ENCODE measurements at places on chromosomes 7 and 10.

GRCh38 chr10:92164036-92164696 is 126.7 kb downstream of the CPEB3 start:
- no peak for DNase-seq

DNA sequence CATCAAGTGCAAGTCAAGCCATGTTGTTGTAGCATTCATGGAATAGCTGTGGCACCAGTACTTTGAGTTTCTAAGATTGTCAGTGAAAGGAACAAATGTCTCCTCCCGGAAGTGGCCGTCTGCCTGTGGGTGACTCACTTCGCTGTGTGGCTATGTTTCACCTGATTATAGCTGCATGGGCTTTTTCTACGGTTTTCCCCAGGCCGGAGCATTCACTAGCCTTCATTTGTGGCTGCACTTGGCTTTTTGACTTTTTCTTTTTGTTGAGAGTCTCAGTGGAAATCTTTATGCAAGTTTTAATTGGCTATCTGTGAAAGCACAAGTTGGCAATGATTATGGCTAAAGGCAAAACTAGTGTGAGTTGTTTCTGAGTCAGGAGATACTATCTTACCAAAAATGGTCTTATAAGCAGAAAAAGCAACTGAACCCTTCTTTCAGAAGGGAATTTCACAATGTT is 35.0 kb downstream of the SRI start:
- DNase-seq: peak; percentile 78

- DNase-seq: no peak
Measured at GRCh38 chr10:4125776-4126175, 340.8 kb upstream of the KLF6 start.

- no peak for DNase-seq
Measured at GRCh38 chr10:103784723-103785418, 70.5 kb downstream of the SH3PXD2A start.

DNA sequence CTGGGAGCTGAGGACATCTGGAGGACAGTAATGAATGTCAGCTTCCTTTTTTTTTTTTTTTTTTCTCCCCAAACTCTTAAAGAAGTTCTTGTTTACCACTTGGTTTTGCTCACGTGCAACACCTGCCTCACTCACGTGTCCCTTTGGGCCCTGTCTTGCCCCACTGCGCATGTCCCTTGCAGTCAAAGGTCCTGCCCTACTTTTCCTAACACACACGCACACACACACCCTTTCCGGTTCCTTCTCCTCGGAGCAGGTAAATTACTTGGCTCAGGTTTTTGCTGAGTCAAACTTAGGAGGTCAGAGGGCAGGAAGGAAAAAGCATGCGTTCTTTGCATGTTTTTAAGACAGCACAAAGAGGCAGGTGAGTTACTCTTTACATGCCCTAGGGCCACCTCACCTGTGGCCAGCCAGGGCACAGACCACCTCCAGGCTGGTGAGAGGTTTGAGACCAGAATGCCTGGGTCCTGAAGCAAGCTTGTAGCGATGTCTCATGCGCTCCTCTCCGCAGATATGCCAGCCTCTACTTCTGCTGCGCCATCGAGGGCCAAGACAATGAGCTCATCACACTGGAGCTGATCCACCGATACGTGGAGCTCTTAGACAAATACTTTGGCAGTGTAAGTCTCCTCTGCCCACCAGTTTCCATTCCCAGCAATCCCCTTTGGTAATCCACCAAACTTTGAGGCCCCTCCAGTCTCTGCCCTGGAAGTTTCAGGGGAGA is 2.8 kb downstream of the AP1S1 start:
- DNase-seq: no peak

GRCh38 chr7:39271402-39271801 is 293.7 kb downstream of the POU6F2 start:
- DNase-seq: peak; percentile 70

- DNase-seq: no peak
Measured at GRCh38 chr7:36021367-36021766, 131.7 kb upstream of the EEPD1 start.

- DNase-seq: no peak
Measured at GRCh38 chr7:106354822-106355221, 70.0 kb upstream of the NAMPT start.

DNA sequence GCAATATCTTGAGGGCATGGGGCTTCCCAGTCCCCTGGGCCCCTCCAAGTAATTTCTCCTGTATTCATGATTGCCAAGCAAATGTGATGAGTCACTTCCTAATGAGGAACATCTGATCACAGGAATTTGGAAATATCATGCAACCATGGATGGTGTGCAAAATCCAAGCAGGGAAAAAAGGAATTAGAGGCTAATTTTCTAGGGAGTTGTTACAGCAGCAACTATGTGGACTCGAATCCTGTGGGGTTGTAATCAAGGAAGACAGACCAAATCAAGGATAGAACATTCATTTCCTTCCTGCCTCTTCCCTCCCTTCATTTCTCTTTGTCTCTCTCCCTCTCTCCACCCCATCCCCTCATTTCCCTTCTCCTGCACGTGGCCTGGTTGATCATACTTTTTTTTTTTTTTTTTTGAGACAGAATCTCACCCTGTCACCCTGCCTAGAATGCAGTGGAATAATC is 23.9 kb upstream of the AGFG2 start:
- DNase-seq: peak; percentile 52

DNA sequence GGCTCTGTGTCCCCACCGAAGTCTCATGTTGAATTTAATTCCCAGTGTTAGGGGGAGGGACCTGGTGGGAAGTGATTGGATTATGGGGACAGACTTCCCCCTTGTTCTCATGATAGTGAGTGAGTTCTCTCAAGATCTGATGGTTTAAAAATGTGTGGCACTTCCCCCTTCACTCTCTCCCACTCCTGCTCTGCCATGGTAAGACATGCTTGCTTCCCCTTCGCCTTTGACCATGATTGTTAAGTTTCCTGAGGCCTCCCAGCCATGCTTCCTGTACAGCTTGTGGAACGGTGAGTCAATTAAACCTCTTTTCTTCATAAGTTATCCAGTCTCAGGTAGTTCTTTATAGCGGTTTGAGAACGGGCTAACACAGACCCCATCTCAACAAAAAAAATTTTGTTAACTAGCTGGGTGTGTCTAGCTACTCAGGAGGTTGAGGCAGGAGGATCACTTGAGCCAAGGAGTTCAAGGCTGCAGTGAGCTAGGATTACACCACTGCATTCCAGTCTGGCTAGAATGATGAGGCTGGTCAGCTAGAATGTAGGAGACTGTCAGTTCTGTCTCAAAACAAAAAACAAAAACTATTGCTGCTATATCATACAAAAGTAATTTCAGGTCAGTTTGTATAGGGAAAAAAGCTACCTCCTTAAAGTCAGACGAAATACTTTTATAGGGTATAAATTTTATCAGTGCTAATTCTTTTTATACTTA is 57.7 kb downstream of the ATAD1 start:
- DNase-seq: no peak

DNA sequence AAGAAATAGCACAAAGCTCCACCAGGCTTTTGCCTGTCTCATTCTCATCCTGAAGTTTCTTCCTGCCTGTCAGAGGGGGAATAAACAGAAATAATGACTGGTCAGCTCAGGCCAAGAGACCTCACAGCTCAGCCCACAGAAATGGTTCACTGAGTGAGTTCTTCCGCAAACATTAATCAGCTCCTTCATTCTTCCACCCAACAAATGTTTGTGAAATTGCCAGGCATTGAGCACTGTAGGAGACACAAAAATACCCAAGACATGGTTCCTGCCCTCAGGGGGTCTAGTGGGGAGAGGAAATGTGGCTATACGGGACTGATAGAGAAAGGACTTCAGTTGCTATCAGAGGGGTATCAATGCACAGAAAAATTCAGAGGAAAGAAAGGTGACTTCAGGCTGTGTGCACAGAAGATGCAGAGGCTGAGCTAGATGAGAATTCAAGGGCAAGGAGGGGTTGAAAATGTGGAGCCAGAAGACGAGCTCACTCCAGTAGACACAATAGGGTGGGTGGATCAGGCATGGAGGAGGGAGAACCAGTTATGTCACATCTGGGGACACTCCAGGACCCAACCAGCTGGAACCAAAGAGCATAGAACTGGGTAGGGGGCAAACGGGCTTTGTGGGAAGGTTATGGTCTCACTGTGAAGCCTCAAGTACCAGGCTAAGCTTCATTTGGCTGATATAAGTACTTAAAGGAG is 20.9 kb downstream of the MYOF start:
- DNase-seq: no peak

DNA sequence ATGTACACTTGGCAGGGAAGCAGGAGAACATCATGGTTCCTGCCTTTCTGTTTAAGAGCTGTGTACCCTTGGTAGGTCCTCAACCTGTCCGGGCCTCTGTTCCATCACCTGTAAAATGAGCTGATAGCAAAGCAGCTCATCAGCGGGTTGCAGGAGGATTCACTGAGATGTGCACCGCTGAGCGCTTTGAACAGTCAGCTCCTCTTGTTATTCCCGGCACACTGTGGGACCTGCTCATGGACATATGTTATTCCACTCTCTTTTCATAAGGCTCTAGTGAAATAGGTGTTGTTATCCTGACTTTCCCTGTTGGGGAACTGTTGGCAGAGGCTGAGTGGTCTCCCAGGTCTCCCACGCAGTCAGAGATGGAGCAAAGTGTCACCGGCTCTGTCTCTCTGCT is 497.5 kb upstream of the ZMIZ1 start:
- DNase-seq: no peak

GRCh38 chr10:15346440-15347141 is 24.5 kb downstream of the FAM171A1 start:
- DNase-seq: no peak

- no peak for DNase-seq
Measured at GRCh38 chr10:6114805-6115341, 26.0 kb downstream of the RBM17 start.

- DNase-seq: peak; percentile 70
Measured at GRCh38 chr10:29857843-29858701, 201.3 kb downstream of the JCAD start.

GRCh38 chr7:36155811-36156361 is 2.8 kb downstream of the EEPD1 start:
- DNase-seq: peak; percentile 41

DNA sequence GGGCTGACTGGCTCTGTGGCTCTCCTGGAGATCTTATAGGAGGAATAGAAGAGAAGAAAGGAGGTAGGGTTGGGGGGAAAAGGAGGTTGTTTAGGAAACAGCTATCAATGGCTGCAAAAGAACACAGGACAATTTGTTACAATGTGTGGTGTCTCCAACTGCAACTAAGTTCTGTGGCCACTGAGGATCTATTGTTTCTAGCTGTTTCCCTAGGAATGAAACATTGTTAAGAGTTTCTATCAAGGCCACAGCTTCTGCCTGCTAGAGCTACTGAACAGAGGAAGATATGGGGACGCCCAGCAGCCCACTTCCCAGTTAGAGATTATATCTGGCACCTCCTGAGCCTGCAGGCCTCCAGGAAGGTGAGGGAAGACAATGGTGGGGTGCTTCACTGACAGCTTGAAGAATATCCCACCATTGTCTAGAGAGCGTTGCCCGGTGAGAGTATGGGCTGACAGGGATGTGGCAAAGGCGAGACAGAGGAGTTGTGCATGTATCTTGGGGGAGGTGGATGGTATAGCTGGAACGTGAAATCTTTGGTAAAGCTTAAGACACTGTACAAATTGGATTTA is 4.0 kb downstream of the SCD start:
- no peak for DNase-seq

DNA sequence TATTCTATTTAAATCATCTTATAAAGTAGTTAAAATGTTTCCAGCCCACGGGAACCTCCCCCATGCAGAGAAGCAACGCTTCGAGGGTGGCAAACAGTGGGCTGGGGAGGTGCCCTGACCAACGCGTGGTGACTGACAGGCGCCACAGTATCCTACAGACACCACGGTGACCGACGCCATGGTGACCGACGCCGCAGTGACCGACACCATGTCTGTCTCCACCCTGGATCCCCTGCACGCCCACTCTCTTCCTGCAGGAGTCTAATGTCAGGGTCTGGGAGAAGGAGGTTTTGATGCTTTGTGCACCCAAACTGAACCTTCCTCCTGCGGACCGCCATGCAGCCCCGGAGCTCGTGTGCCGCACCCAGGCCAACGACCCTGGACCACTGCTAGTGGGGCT is 464.4 kb downstream of the PTPRN2 start:
- DNase-seq: no peak

DNA sequence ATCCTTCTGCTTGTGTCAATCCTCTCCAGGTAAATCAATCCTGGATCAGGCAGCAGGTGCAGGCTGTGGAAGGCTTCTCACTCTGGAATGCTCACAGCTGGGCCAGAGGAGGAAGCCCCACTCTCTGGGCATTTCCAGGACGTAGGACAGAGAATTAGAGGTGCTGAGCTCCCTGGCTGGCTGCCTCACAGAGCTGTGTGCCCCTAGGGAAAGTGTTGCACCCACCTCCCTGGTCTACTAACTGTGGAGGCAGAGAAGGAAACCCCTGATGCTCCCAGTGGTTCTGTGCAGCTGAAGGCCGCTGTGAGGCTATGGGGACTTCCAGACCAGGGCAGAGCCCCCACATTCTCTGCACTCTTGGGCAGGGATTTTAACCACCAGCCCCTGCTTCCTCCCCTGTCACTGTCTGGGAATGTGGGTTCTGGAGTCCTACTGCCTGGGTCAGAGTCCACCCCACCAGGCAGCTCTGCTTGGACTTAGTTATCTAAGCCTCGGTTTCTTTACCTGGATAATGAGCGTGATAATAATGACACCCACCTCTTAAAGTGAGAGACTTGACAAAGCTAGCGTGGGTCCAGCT is 73.5 kb upstream of the EEPD1 start:
- DNase-seq: no peak

GRCh38 chr7:74443543-74444247 is 10.0 kb upstream of the GTF2IRD1 start:
- no peak for DNase-seq

GRCh38 chr10:118511711-118512110 is 83.7 kb downstream of the PRLHR start:
- no peak for DNase-seq

DNA sequence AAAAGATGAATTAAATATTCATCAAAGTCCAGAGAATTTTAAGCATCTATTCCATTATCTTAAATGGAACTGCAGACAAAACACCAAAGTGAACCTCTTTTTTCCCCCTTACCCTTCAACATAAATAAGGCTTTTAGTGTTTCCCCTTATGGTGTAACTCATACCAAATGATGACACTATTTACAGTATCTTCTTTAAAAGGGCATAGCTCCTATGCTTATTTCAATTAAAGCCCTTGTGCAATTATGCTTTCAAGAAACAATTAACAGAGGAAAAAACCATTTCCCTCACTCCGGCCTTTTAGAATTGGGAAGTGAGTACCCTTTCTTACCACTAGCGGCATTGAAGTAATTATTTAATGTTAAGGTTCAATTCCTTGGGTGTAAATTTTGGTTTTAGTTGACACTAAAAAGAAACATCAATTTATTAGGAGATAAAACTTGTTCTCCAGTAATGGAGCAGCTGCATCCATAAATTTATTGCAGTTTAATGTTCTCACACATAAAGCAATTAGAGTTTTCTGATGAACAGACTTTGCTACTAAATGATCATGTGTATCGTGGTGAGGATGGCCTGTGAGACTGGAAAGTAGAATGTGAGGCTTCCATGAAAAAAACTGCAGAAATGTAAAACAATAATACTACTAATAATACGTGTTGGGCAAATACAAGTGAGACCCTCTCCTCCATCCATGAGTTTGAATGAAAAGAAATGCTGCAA is 661.3 kb downstream of the PARD3 start:
- DNase-seq: no peak

Measured in urothelium cell line (cell line).